ENCODE measurements at places on chromosomes 1 and 21. TPM values are rescaled to one million over a fixed set of nuclear protein-coding genes. Genes with fewer than 3 reads are reported as not detected.

GRCh38 chr1:202251424-202252256 is 58.0 kb downstream of the LGR6 start:
- no peak overlapping the region for H3K4me3 ChIP-seq
- no peaks in the 10 kb centered on the region for H3K4me1 ChIP-seq
- H3K27ac ChIP-seq = no peak overlapping the region
- H3K27me3 ChIP-seq = no peaks in the 10 kb centered on the region

The MANEAL gene
- total RNA-seq = 3.2 TPM

GRCh38 chr1:231632119-231632518 is 5.5 kb downstream of the DISC1 start:
- no peaks in the 10 kb centered on the region for H3K36me3 ChIP-seq
- H3K4me3 ChIP-seq = no peak overlapping the region
- no peaks in the 10 kb centered on the region for H3K27me3 ChIP-seq

- DNase-seq = no peak
- H3K4me1 ChIP-seq = peaks cover 69% of the 10 kb centered on the region
- no peak overlapping the region for H3K4me3 ChIP-seq
- peak overlapping the region; percentile 97 for H3K27ac ChIP-seq
Measured at GRCh38 chr1:94863297-94863911, 43.2 kb downstream of the SLC44A3 start.

- DNase-seq = no peak
- H3K27ac ChIP-seq = no peak overlapping the region
- no peak overlapping the region for H3K4me3 ChIP-seq
- no peaks in the 10 kb centered on the region for H3K27me3 ChIP-seq
- H3K4me1 ChIP-seq = no peaks in the 10 kb centered on the region
Measured at GRCh38 chr1:45465277-45465676, 25.7 kb downstream of the TESK2 start.

The LRRC38 gene
- 2.5 TPM for total RNA-seq

The FCGR3B gene
- 2.5 TPM for total RNA-seq

DNA sequence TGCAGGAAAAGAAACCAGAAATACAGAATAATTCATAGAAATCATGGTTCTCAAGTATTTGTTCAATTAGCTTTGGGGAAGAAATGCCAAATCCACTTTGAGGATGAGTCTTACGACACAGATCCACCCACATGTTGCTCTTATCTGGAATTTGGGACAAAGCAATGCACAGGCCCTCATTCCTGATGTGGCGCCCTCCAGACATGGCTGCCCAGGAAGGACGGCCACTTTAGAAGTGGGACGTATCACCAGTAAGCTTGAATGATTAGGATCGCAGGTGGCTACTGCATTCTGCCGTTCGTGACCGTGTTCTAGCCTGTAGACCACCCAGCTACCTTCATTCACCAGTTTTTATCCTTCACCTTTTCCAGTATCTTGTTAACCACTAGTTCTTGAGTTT is 20.1 kb upstream of the NCMAP start:
- H3K36me3 ChIP-seq = no peaks in the 10 kb centered on the region
- H3K4me1 ChIP-seq = no peaks in the 10 kb centered on the region
- DNase-seq = no peak
- no peak overlapping the region for H3K27ac ChIP-seq
- no peak overlapping the region for H3K4me3 ChIP-seq

The AQP10 gene
- total RNA-seq = not detected

GRCh38 chr1:31180338-31180737 is 59.3 kb downstream of the NKAIN1 start:
- DNase-seq = no peak
- no peak overlapping the region for H3K4me3 ChIP-seq
- peaks cover 11% of the 10 kb centered on the region for H3K4me1 ChIP-seq
- no peaks in the 10 kb centered on the region for H3K36me3 ChIP-seq

DNA sequence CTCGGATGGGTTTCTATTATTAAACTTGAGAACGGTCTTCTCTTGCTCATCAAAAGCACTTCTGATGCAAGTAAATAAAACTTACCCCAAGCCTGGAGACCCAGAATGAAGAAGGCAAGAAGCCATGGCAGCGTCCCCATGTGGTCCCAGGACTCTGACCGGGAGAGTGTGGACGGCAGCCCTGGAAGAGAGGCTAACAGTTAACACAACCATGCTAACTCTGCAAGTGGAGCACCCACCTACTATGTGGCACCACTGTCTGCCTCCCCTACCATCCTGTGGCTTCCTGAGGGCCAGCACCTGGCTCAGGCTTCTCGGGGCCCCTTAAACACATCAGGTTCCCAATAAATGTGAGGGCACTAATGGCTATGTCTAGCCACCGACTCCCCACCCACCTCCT is 2.2 kb downstream of the PGLYRP3 start:
- H3K27ac ChIP-seq = no peak overlapping the region
- no peaks in the 10 kb centered on the region for H3K4me1 ChIP-seq
- H3K36me3 ChIP-seq = no peaks in the 10 kb centered on the region
- no peaks in the 10 kb centered on the region for H3K27me3 ChIP-seq

DNA sequence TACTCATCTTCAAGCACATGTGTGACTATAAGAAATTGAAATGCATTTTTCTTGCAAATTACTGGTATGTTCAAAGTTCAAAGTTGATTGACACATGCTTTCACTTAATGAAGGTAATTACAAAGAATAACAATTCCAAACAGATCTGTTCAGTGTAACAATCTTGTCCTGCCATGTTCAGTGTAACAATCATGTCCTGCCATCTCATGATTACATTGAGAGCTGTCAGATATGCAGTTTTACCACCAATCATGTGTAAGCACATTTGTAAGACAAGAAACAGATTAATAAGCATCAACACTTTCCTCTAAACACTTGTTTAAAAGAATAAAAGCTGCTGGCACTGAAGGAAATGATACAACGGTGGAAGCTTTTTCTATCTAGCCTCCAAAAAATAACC is 80.3 kb upstream of the ZNF281 start:
- no peaks in the 10 kb centered on the region for H3K36me3 ChIP-seq
- no peak for DNase-seq
- no peaks in the 10 kb centered on the region for H3K27me3 ChIP-seq
- H3K27ac ChIP-seq = no peak overlapping the region
- H3K4me3 ChIP-seq = no peak overlapping the region

DNA sequence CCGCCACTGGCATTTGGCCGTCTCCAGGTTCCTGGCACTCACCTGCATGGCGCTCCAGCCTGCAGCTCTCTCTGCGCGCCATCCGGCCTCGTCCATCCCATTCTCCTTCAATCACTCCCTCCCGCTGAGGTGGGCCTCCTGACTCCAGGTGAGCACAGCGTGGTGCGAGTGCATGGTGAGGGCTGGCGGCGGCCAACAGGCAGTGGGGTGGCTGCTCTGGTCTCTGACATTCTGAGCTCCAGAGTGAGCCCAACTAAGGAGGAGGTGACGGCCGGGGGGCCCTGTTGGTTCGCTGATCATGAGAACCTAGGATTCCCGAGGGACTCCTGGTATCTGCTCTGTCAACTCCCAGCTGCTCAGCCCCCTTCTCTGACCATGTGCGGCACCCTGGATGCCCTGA is 130.4 kb downstream of the AJAP1 start:
- no peaks in the 10 kb centered on the region for H3K27me3 ChIP-seq
- no peak for DNase-seq
- H3K27ac ChIP-seq = no peak overlapping the region

DNA sequence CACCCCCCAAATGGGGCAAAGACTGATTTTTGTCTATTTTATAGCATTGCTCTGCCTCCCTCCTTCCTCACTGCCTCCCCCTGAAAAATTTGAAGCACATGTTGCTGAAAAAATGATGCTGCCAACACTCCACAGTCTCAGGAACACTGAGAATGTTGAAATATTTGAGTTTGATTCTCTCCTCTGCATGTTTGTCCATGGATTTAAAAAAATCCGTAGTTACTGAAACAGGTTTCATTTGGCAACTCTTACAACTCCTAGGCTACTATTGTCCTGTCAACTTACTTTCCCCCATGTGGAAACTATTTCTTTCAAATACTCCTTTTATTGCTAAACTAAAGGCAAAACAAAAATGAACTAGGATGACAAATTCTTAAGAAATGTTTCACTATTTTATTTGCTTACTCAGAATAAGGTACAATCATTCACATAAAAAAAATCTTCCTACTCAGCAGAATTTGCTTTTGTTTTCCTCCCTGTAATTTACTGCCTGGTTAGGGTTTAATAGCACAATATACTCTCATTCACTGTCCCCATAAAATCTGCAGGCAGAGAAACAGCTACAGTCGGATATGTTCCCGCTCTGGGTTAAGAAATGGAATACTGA is 50.2 kb downstream of the C21orf91 start:
- no peak overlapping the region for H3K4me3 ChIP-seq
- DNase-seq = no peak
- peaks cover 6% of the 10 kb centered on the region for H3K4me1 ChIP-seq
- no peaks in the 10 kb centered on the region for H3K36me3 ChIP-seq
- H3K27me3 ChIP-seq = no peaks in the 10 kb centered on the region

The OR2T33 gene
- not detected for total RNA-seq

- H3K4me1 ChIP-seq = no peaks in the 10 kb centered on the region
- no peak overlapping the region for H3K4me3 ChIP-seq
- H3K27ac ChIP-seq = no peak overlapping the region
- H3K27me3 ChIP-seq = no peaks in the 10 kb centered on the region
- no peak for DNase-seq
Measured at GRCh38 chr21:40404396-40404800, 442.6 kb downstream of the DSCAM start.

GRCh38 chr1:64093941-64094340 is 109.5 kb upstream of the UBE2U start:
- no peak overlapping the region for H3K27ac ChIP-seq
- no peaks in the 10 kb centered on the region for H3K4me1 ChIP-seq
- no peaks in the 10 kb centered on the region for H3K36me3 ChIP-seq
- no peak overlapping the region for H3K4me3 ChIP-seq
- no peaks in the 10 kb centered on the region for H3K27me3 ChIP-seq

DNA sequence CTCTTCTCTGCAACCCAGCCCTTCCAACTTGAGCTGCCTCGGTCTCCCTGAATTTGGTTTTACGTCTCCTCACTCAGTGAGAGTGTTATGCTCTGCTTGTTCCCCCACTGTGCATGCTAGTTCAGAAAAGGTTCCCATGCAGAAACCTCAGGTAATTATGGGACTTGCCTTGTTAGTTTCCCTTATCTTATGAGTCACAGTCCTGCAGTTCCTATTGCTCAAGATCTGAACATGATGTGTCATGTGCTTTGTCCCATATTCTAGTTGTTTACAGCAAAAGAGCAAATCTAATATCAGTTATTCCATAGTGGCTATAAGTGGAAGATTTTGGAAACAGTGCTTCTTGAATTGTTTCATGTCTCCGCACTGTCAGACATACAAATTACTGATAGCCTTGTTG is 74.4 kb downstream of the DUSP10 start:
- no peaks in the 10 kb centered on the region for H3K27me3 ChIP-seq
- no peaks in the 10 kb centered on the region for H3K36me3 ChIP-seq
- H3K4me1 ChIP-seq = no peaks in the 10 kb centered on the region
- H3K4me3 ChIP-seq = no peak overlapping the region
- no peak for DNase-seq
- no peak overlapping the region for H3K27ac ChIP-seq

The CLCA1 gene
- total RNA-seq = not detected

DNA sequence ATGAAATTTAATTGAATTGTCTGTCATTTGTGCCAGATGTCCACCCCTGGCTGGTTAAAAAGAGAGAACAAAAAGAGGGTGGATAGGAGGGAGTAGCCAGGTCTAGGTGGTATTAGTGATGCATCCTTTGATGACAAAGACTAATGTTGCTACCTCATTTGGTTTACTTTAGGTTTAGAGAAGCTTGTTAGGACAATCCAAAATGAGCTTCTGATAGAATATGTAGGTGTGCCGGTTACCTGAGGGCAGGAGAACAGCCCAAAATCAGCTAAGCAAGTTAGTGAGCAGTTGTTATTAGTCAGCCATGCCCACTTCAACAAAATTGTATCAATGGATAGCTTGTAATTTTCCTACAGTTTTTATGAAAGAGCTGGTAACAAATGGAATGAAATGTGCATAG is 61.4 kb upstream of the PTGS2 start:
- no peaks in the 10 kb centered on the region for H3K36me3 ChIP-seq
- DNase-seq = no peak
- no peaks in the 10 kb centered on the region for H3K4me1 ChIP-seq
- H3K27ac ChIP-seq = no peak overlapping the region
- no peaks in the 10 kb centered on the region for H3K27me3 ChIP-seq

The HES2 gene
- 44.7 TPM for total RNA-seq

GRCh38 chr1:14962407-14962806 is 191.1 kb upstream of the TMEM51 start:
- no peak for DNase-seq
- H3K4me1 ChIP-seq = peaks cover 1% of the 10 kb centered on the region
- no peak overlapping the region for H3K27ac ChIP-seq
- peaks cover 14% of the 10 kb centered on the region for H3K36me3 ChIP-seq
- H3K27me3 ChIP-seq = no peaks in the 10 kb centered on the region

The P3H1 gene
- 40.5 TPM for total RNA-seq

DNA sequence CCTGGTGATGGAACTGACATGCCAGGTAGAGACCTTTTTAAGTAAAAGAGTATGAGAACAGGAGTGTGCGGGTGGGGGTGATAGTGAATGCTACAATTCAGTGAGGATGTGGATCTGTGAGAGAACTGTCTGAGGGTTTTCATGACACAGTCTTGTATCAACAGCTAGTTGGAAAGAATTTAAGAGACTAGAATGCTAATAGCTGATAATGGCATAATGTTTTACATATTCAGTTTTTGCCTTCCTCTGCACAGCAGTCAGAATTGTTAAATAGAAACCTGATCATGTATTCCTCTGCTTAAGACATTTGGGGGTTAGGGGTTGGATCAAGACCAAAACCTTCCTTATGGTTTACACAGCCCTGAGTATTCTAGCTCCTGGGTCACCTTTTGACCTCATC is 152.8 kb upstream of the ZRANB2 start:
- no peak overlapping the region for H3K27ac ChIP-seq
- no peak for DNase-seq
- H3K36me3 ChIP-seq = no peaks in the 10 kb centered on the region

The DCST2 gene
- total RNA-seq = 7.9 TPM

DNA sequence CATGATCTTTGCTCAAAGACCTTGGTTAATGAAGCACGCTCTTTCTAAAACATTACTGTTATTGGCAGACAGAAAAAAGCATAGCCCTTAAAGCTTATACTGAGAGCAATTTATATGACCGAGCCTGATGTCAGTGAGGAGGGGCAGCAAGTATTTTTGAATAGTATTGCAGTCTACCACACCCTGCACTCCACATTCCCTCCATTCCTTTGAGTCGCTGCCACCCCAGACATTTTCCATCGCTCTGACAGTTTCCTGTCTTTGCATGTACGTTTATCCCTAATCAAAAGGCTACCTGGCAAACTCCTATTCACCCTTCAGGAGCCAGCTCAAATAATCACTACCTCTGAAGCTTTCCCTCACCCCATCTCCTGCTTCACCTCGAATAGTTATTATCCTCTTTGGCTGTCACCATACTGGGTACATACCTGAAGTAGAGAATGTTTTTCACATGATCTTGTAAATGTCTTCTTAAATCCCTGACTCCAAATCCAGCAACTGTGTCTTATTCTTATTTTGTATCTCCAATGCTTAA is 5.5 kb upstream of the JUN start:
- H3K27me3 ChIP-seq = no peaks in the 10 kb centered on the region
- H3K4me1 ChIP-seq = peaks cover 19% of the 10 kb centered on the region
- H3K36me3 ChIP-seq = no peaks in the 10 kb centered on the region
- DNase-seq = no peak
- no peak overlapping the region for H3K4me3 ChIP-seq
- no peak overlapping the region for H3K27ac ChIP-seq

- no peaks in the 10 kb centered on the region for H3K4me1 ChIP-seq
- H3K27ac ChIP-seq = no peak overlapping the region
- no peak for DNase-seq
- no peaks in the 10 kb centered on the region for H3K36me3 ChIP-seq
Measured at GRCh38 chr21:26776310-26777021, 68.7 kb downstream of the ADAMTS1 start.

The FLG2 gene
- total RNA-seq = not detected
